ENCODE measurements at places on chromosomes 1 and 21.

DNA sequence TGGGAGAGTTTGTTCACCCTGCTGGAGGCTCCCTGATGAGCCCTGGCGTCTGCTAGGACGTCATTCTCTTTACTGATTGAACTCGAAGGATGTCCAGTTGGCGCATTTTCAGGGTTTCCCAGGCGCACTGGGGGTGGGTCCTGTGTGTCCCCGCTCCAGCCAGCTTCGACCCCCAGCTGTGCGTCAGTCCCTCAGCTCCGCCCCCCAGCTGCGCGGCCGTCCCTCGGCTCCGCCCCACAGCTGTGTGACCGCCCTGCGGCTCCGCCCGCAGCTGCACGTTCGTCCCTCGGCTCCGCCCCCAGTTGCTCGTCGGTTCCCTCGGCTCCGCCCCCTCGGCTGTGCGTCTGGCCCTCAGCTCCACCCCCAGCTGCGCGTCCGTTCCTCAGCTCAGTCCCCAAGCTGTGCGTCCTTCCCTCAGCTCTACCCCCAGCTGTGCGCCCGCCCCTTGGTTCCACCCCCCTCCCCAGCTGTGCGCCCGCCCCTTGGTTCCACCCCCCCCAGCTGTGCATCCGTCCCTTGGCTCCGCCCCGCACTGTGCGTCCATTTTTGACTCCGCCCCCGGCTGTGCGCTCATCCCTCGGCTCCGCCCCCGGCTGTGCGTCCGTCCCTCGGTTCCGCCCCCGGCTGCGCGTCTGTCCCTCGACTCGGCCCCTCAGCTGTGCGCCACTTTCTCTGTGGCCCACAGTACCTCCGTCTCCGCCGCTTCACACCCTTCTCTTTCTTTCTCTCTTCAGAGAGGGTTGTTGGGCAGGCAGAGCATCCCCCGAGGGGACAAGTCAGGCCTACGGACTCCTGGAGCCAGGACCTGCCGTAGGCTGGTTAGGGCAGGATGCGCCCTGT is 61.3 kb downstream of the FAAP20 start:
- peak; percentile 95 for DNase-seq

DNA sequence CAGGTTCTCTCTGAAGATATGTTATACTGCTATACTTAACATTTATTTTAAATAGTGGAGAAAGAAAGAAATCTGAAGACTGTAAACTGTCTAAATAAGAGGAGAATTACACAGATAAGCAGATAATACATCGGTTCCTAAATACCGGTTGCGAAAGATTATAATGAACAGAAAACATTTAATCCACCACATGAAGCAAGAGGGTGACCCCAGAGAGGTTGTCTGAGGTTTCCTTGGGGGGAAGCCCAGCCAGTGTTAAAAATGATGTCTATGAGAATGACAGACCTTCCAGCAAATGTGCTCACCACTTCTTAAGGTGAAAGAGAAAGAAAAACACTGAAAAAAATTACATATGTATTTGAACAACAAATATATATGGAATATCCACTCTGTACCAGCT is 356.4 kb upstream of the KAZN start:
- DNase-seq = no peak

- no peak for DNase-seq
Observed at GRCh38 chr1:168771104-168771630, 42.2 kb upstream of the DPT start.

- no peak for DNase-seq
Observed at GRCh38 chr1:192869308-192869940, 60.6 kb downstream of the RGS2 start.

- DNase-seq = no peak
Observed at GRCh38 chr1:92125204-92125603, 45.1 kb downstream of the BTBD8 start.

GRCh38 chr1:202343652-202344349 is 2.1 kb upstream of the UBE2T start:
- DNase-seq = no peak

DNA sequence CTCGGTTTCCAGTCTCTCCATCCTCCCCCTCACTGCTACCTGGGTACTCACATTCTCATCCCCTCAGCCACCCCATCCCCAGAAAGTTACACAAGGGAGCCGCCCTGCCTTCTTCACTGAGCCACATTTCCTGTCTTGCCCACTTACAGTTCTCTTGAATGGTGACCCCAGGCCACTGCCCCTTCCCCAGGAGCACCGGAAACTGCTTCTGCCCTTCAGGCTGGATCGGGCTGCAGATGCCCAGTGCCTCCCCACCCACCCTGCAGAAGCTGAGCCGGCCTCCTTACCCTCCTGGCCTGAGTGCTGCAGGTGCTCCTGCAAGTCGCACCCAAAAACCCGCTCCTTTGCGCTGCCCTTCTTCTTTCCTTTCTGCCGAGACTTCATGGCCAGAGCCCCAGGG is 450 bp downstream of the ARHGAP30 start:
- DNase-seq = no peak

DNA sequence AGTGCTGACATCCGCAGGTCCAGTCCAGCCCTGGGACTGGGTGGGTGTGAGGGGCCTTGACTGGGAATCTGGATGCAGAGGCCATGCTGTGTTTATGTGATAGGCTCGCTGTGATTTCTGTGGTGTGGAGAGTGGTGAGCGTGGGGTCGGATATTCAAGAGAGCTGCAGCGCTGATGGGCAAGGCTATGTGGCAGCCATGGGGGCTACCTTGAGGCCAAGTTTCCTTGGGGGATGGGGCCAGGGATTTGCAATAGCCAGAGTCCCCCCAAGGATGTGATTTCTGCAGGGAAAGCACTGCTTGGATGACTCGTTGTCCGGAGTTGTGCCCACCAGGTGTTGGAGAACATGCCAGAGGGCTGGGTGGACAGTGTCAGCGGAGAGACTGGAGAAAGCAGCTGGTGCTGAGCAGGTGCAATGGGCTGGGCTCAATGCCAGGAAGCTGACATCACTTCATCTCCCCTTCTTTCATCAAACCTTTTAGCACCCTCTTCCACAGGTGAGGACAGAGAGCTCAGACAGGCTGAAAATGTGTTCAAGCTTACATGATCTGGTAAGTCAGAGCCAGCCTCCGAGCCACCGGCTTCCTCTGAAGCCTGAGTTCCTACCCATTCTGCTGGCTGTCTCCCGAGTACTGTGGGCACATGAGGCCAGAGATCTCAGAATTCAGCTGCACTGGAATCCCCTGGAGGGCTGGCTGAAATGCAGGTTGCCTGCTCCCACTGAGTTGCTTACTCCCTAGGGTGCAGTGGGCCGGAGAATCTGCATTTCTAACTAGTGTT is 132.9 kb downstream of the RHOU start:
- DNase-seq = no peak

DNA sequence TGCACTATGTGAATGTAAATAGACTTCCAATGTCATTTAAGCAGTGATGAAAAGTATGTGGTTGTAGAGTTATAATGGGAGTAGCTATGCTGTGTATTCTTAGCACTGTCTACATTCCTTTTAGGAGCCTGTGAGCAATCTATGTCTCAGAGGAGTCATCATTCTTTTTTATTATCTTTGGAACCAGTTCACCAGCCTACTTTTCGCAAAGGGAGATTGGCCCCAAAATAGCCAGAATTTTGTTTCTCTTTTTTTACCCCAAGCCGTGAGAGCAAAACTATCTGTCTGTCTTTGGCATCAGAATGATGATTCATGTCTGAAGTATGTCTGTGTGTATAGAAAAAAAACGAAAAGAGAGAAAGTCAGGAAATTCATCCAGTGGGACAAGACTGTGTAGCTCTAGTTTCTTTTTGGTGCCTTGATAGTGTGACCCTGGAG is 44.2 kb downstream of the OSBPL9 start:
- peak; percentile 98 for DNase-seq

- DNase-seq = no peak
Observed at GRCh38 chr1:19204446-19205266, 5.4 kb downstream of the UBR4 start.

- DNase-seq = no peak
Observed at GRCh38 chr1:51289676-51290488, 40.5 kb downstream of the TTC39A start.

DNA sequence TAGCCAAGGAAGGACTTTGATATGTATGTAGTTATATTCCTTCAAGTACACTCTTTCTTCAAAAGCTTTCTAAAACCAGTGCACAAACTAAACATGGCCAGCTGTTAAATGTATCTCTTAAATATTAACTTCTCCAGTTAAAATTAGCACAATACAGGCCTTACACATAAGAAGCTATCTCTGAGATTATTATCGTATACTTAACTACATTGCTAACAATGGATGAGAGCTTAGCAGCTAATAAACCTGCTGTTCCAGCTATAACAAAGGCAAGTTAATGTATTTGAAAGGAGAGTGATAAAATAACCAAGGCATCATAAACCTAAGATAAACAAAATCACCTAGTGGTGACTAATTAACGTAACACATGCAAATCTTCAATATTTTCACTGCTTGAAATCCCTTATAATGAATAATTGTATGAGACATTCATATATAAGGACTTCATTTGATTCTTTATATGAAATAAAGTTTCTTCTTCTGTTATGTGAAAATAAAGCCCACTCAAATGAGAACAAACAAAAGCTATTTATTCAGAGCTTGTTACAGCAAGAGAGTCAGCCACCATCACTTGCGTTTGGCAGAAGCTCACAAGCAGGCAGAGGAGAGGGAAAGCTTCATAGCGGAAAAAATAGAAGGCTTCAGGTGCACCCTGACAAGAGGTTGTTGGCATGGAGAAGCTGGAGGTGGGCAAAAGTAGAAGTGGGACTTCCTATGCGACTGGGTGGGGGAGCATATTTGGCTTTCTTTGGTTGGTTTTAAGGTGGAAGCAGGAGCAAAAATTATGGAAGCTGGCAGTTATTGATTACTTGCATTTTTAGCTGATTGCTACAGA is 274.1 kb upstream of the CHRM3 start:
- DNase-seq = no peak

DNA sequence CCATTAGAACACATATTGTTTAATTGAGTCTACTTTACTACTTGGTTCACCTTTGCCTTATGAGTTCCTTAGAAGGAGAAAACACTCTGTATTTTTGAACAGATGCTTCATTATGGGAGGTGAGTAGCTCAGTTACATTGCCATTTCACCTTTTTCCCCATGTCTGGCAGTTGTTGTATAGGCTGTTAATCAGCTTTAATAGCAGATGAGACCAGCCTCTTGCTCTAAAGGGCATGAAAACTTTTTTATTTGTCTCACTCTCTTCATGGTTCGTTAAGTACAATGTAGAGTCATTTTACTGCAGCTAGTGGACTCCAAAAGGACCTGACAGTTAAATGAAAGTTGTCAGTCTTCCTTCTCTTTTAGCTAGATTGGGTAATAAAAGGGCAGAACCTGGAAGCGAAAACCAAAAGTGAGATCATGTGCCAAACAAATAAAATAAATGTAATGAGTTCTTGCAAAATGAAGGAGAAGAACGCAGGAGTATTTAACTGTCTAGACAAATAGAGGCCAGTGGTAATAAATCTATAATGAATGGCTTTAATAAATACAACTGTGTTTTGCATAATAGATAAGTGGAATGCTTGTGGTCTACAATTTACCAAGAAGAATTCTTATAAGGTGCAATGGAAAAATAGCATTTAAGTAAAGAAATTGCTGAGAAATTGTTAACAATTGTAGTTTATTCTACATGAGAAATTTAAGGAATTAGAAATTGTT is 180.0 kb upstream of the NEGR1 start:
- DNase-seq = no peak

DNA sequence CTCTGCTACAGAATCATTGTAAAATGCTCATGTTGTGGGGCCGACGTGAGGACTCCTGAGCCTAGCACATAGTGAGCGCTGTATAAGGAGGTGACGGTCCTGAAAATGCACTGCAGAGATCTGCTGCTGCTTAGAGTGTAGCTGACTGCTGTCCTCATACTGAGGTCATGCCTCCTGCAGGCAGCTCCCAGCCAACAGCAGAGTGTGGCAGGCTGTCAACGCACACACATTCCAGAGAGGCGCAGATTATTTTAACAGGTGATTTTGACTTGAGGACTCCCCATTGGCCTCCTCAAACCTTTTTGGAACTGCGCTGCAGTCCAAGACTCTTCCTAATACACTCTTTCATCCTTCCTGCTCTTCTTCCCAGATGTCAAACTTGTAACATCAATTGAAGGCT is 119.8 kb upstream of the KCNJ6 start:
- DNase-seq = no peak

DNA sequence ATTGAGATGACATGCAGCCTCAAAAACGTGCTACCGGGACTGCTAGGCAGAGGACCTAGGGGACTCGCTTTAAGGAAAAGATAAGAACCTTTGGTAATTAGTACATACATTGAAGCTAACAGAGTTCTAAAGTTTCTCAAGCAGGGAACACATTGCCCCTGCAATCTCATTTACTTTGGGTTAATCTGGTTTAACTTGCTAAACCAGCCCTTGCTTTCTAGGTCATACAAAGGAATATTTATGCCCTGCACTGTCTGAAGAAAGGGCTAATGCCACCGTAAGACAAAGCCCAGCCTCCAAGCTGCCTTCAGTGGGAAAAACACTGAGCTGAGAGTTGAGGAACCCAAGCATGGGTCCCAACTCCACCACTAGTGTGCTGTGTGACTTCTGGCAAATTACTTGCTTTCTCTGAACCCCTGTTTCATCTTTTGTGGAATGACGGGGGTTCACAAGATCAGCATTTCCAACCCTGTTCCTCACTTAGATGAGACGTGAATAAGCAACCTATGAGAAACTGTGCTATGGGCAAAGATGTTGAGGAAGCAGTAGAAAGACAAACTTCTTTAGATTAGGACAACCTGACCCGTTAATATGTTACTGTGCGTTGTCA is 66.3 kb downstream of the VWA5B1 start:
- no peak for DNase-seq

GRCh38 chr1:184824691-184825323 is 70.1 kb upstream of the EDEM3 start:
- no peak for DNase-seq

- no peak for DNase-seq
Observed at GRCh38 chr1:45423906-45424678, 66.9 kb downstream of the TESK2 start.

GRCh38 chr1:243470502-243470901 is 214.7 kb downstream of the SDCCAG8 start:
- no peak for DNase-seq

DNA sequence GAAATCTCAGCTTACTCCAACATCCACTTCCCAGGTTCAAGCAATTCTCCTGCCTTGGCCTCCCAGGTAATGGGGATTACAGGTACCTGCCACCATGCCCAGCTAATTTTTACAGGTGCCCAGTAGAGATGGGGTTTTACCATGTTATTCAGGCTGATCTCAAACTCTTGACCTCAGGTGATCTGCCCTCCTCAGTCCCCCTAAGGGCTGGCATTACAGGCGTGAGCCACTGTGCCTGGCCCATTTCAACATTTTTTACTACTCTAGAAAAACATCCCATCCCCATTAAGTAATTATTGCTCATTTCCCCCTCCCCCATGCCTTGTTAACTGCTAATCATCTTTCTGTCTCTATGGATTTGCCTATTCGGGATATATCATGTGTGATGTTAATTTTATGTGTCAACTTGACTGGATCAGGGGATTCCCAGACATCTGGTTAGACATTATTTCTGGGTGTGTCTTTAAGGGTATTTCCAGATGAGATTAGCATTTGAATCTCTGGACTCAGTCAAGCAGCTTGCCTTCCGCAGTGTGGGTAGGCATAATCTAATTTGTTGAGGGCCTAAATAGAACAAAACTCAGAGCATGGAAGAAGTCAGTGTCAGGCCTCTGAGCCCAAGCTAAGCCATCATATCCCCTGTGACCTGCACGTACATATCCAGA is 33.0 kb upstream of the ZBTB8B start:
- DNase-seq = no peak

- no peak for DNase-seq
Observed at GRCh38 chr1:107912656-107913055, 52.3 kb downstream of the VAV3 start.

Data from fibroblast of skin of left biceps (primary cell).